ENCODE measurements at places on chromosomes 6 and 20. TPM values are rescaled to one million over a fixed set of nuclear protein-coding genes. Genes with fewer than 3 reads are reported as not detected.

BACH2 gene
- total RNA-seq, result 1.3 TPM

DNA sequence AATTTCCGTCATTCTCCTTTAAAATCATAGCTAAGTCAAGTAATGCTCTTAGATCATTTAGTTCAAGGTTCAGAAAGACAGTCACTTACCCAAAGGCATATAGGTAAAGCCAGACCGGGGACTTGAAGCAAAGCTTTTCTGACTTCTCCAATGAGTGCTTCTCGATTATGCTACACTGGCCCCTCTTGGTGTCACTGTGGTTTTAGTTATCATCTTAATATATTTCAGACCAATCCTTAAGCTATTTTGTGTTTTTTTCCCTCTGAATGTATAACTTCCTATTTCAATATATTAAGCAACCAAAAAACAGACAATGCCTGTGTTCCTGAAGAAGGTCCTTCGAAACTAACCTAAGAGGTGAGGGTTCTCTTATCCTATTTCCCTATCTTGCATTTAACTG, 3.9 kb downstream of the PRDM1 start:
- H3K27ac ChIP-seq, result no peak overlapping the region
- no peak overlapping the region for H3K4me3 ChIP-seq
- no peaks in the 10 kb centered on the region for H3K27me3 ChIP-seq
- peaks cover 6% of the 10 kb centered on the region for H3K4me1 ChIP-seq

DNA sequence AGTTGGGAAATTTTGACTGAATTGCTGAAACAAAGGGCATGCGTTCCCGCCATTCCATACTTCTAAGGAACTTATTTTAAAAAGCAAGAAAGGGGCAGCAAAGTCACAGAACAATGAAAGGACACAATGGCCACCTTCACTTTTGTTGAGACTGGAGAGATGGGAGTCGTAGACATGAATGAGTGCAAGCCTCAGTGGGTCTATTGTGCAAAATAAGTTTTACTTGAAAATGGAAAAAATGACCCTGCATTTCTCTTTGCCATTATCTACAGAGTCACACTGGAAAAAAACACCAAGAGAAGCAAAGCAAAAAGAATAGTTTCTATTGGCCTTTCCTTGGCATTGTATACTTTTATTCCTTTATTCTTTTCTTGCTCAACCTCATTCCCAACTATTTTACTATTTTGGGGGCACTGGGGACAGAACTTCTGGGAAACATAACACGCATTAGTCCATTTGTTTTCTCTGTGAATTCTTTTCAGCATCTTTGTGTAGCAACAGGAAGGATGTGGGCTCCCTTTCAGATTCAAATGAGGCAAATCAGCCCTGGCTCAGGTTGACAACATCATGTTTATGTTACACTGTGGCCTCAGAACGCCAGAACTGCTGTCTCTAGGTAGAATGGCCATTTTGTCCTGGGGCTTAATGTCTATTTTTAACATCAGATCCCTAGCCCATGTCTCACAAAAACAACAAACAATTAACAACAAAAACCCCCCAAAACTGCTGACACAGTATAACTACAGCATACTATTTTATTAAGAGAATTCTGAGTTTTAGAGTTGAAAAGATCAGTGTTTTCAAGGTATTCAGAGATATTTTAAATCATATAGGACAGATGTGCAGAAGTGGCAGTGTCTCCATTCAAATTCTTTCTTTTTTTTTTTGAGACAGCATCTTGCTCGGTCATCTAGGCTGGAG, 122.2 kb downstream of the FYN start:
- H3K27me3 ChIP-seq, result no peaks in the 10 kb centered on the region
- no peaks in the 10 kb centered on the region for H3K4me1 ChIP-seq
- H3K27ac ChIP-seq, result no peak overlapping the region
- no peak for DNase-seq
- H3K36me3 ChIP-seq, result no peaks in the 10 kb centered on the region
- no peak overlapping the region for H3K4me3 ChIP-seq

DNA sequence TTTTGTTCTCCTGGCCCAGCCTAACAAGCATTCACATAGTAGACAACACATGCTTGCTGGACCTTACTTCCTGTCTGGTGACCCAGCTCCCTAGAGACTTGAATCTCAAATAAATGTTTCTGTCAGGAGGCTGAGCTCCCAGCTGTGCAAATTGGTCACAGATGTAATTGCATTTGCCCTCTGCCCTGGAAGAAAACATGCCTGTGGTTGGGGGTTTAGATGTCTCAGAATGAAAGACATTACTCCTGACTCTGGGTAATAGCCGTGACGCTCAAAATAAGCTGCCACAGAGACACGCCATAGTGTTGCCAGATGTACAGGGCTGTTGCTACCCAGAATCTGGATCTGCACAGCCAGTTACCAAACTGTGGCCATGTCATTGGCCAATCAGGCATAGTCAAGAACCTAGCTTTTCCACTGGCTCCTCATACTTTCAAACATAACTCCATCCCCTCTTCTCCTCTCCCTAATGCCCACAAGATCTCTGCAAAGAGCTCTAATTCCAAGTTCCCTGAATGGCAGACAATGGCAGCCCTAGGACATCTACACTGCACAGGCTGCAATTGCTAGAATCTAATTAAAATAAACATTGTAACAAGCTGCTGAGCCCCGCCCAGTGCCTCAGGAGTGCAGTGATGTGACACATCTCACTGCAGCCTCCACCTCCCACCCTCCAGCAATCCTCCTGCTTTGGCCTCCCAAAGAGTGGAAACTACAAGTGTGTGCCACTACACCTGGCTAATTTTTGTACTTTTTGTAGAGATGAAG, 32.8 kb upstream of the GMPR start:
- no peak overlapping the region for H3K4me3 ChIP-seq
- peak overlapping the region; percentile 1 for H3K27ac ChIP-seq
- no peaks in the 10 kb centered on the region for H3K27me3 ChIP-seq

RIPPLY2 gene
- total RNA-seq, result not detected

GRCh38 chr20:10610251-10610650, 63.5 kb downstream of the JAG1 start:
- no peak overlapping the region for H3K4me3 ChIP-seq
- no peaks in the 10 kb centered on the region for H3K27me3 ChIP-seq
- H3K27ac ChIP-seq, result peak overlapping the region; percentile 83
- no peak for DNase-seq

PACSIN1 gene
- not detected for total RNA-seq

ECT2L gene
- total RNA-seq, result 0.52 TPM

C6orf163 gene
- total RNA-seq, result not detected

GRCh38 chr6:116217069-116217468, 36.8 kb downstream of the TSPYL4 start:
- H3K4me1 ChIP-seq, result no peaks in the 10 kb centered on the region
- H3K36me3 ChIP-seq, result no peaks in the 10 kb centered on the region
- H3K4me3 ChIP-seq, result no peak overlapping the region
- no peaks in the 10 kb centered on the region for H3K27me3 ChIP-seq

PBOV1 gene
- not detected for total RNA-seq

OR2H1 gene
- total RNA-seq, result not detected

FAM83D gene
- total RNA-seq, result not detected

DNA sequence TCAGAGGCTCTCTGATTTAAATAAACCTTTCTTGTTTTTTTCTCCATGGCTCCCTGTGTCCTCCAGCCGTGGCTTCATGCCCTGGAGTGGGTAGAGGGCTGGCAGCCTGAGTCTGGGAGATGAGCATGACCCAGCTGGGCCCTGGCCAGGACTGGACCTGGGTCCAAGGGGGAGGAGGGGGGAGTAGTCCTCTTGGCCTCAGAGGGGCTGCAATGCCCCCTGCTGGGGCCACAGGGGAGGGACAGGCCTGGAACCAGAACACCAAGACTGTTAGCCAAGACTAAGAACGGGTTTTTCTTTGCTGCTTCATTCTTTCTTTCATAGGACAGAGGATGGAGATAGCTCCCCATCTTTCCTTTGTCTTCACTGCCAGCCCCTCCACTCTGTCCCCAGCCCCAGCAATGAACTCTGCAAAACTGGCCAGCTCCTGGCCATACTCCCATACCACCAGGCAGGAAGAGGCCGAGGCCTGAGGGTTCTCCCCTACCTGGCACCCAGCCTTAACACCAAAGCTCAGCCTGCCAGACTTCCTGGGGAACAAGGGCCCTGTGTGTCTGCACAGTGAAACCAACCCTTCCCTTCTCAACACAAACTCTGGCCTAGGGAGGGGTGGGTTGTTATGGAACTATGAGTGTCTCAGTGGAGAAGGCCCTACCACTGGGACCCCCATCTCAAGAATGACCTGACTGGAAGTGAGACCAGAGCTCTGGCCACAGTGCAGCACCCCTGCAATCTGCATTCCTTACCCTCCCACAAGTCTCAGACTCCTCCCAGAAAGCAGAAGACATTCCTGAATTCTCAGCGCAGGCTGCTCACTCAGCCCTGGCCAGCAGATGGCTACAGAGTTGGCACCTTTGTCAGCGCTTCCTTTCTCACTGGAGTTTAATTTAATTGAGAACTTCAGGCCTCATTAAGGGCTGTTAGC, 11.0 kb downstream of the SLC29A1 start:
- H3K4me1 ChIP-seq, result peaks cover 35% of the 10 kb centered on the region
- no peaks in the 10 kb centered on the region for H3K27me3 ChIP-seq
- peak; percentile 91 for DNase-seq
- peak overlapping the region; percentile 99 for H3K27ac ChIP-seq
- H3K36me3 ChIP-seq, result no peaks in the 10 kb centered on the region

GRCh38 chr20:12682613-12683012, 326.2 kb upstream of the SPTLC3 start:
- H3K36me3 ChIP-seq, result no peaks in the 10 kb centered on the region
- no peak for DNase-seq
- H3K27me3 ChIP-seq, result no peaks in the 10 kb centered on the region
- no peak overlapping the region for H3K27ac ChIP-seq
- H3K4me1 ChIP-seq, result no peaks in the 10 kb centered on the region
- no peak overlapping the region for H3K4me3 ChIP-seq

DNA sequence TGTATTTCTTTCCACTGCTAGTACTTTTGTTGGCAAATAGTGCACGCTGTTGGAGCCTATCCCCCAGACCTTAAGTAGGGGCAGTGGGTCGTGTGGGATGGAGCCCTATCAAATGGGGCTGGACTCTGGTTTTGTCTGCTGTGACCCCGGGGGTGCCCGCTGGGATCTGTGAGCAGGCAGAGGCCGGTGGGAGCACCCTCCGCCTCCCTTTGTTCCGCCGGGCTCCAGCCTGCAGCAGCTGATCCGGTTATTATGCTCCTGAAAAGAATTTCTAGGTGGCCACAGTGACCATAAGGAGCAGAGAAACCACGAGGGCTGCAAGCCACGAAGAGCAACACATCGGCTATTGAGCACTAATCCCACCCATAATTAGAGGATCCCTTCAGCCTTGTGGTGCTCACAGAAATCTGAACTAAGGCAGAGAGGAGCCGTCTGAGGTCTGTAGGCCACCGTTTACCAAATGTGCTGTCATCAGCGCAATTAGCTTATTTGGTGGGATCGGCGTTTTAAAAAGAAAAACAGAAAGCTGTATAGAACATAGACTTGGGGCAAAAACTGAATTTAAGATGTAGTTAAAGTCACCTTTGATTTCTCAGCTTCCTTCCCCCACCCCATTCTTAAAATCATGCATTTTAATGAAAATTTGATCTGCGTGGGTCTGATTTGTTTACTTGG, 598.3 kb upstream of the JAG1 start:
- H3K27ac ChIP-seq, result no peak overlapping the region
- peaks cover 8% of the 10 kb centered on the region for H3K4me1 ChIP-seq
- no peak for DNase-seq

SLC17A3 gene
- not detected for total RNA-seq

DNA sequence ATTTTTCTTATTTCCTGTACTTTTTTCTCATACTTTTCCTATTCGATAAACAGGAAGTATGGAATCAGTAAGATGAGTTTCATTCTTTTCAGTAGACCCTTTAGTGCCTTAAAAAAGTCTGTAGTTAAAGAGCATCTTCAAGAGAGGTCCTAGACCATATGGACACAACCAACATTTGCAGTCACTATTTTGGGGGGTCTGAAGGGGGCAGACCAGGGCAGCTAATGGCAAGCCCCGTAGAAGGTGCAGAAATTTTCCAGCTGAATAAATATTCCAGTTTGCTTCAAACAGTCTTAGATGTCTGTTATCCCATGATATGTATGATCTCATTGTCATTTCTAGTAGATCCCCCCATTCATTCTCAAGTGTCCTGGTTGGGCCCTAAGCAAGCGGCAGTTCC, 52.8 kb downstream of the MAP3K5 start:
- H3K27me3 ChIP-seq, result no peaks in the 10 kb centered on the region
- DNase-seq, result no peak
- peaks cover 8% of the 10 kb centered on the region for H3K4me1 ChIP-seq
- peak overlapping the region; percentile 46 for H3K27ac ChIP-seq
- H3K36me3 ChIP-seq, result no peaks in the 10 kb centered on the region

DNA sequence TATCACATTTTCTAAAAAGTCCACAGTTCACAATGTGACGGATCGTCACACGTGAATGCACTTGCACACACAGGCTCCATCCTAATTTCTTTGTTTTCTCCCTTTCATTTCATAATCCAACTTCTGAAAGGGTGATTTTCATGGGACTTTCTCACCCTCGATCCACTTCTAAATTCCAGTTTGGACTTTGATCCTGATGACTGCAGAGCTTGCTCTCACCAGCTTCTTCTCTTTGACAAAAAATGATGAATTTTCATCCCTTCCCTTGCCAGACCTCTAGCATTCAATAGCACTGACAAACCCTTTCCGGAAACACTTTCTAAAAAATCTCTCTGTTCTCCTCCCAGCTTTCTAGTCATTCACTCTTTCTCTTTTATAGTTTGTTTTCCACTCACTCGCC, 341.2 kb downstream of the SYNE1 start:
- H3K27me3 ChIP-seq, result no peaks in the 10 kb centered on the region
- no peak overlapping the region for H3K4me3 ChIP-seq
- peak overlapping the region; percentile 11 for H3K27ac ChIP-seq

- H3K27ac ChIP-seq, result peak overlapping the region; percentile 97
Measured at GRCh38 chr6:158002951-158003853, 21.5 kb downstream of the SYNJ2 start.

PI3 gene
- total RNA-seq, result not detected

GRCh38 chr20:24388828-24389380, 80.5 kb upstream of the SYNDIG1 start:
- H3K27ac ChIP-seq, result no peak overlapping the region
- no peaks in the 10 kb centered on the region for H3K4me1 ChIP-seq
- H3K36me3 ChIP-seq, result no peaks in the 10 kb centered on the region
- no peak overlapping the region for H3K4me3 ChIP-seq
- H3K27me3 ChIP-seq, result no peaks in the 10 kb centered on the region

DNA sequence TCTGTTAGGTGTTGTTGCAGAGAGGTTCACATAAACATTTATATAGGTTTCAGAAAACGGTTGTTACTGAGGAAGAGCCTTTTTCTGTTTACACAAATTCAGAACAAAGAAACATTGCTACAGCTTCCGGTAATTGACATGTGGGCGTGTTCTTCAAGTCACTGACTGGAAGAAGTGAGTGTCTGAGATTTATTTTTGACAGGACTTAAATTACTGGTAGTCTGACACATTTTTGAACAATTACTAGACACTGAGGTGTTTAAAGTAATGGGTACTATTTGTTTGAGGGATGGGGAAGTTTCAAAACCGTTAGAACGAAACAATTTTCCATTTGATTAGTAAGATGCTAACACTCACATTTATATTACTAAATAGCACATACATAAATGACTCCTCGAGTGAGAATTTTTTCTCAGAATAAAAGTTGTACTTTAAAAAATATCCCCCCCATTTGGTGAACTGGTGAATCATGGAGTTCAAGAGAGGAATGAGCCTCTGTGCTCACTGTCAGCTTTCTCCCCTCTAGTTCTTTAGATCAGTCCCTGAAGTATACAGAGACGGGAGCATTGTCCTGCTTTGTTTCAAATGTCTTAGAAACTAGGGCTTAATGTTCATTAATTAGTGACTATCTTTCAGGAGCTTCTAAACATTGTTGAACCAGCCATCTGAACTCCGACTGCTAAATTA, 98.7 kb downstream of the TSHZ2 start:
- peak overlapping the region; percentile 41 for H3K27ac ChIP-seq
- H3K36me3 ChIP-seq, result no peaks in the 10 kb centered on the region
- no peak overlapping the region for H3K4me3 ChIP-seq
- no peak for DNase-seq
- H3K4me1 ChIP-seq, result no peaks in the 10 kb centered on the region

Measured in uterus (tissue), 4 donors.